Camera-type eye (tissue), 1 donor: ENCODE measurements at places on chromosomes 12 and 14. TPM values are rescaled to one million over a fixed set of nuclear protein-coding genes. Genes with fewer than 3 reads are reported as not detected.

ADGRD1 gene
- 17.2 TPM for total RNA-seq

LARP4 gene
- total RNA-seq = 98.0 TPM

AKAP6 gene
- 74.4 TPM for total RNA-seq

MYF5 gene
- 4.5 TPM for total RNA-seq

RPL10L gene
- not detected for total RNA-seq

INHBC gene
- not detected for total RNA-seq

GDF3 gene
- not detected for total RNA-seq

PHC1 gene
- 91.1 TPM for total RNA-seq

NINJ2 gene
- 0.93 TPM for total RNA-seq

PA2G4 gene
- total RNA-seq = 85.4 TPM

GZMB gene
- not detected for total RNA-seq

POTEM gene
- not detected for total RNA-seq

IGFBP6 gene
- total RNA-seq = 116 TPM

FGFR1OP2 gene
- total RNA-seq = 112 TPM
